ENCODE measurements at places on chromosomes 11 and 22.

DNA sequence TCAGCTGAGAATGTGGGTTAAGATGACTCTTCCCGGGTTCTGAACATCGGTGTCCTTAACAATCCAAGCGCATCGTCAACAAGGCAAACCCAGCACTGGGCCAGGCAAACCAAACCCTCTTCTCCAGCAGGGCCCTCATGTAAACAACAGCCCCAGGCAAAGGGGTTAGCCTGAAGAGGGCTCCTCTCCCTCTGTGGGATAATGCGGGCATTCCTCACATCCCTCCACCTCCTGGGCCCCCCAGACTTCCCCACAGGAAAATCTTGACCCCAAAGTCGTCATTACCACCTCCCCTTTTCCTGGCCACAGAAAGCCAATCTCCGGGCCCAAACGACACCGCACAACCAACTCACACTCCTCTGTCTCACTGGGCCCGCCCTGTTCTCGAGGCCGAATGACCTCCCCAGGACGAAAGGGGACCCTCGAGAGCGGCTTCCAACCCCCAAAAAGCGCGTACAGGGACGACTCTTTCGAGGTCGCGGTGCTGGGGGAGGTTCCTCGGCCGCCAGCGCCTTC, 566 bp downstream of the DDB1 start:
- no peak for DNase-seq

- DNase-seq = no peak
Measured at GRCh38 chr11:86999859-87000753, 37.6 kb upstream of the TMEM135 start.

DNA sequence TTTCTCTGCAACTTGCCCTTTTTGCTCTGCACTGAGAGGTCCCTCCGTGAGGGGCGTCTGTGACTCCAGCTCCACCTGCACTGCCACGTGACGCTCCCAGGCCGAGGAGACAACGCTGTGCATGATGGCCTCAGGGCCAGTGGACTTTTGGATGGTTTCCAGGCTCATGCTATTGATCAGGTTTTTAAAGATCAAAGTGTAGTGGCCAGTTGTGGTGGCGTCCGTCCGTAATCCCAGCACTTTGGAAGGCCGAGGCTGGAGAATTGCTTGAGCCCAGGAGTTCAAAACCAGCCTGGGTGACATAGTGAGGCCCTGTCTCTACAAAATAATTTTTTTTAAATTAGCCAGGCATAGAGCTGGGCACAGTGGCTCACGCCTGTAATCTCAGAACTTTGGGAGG, 16.1 kb downstream of the RPL3 start:
- no peak for DNase-seq

DNA sequence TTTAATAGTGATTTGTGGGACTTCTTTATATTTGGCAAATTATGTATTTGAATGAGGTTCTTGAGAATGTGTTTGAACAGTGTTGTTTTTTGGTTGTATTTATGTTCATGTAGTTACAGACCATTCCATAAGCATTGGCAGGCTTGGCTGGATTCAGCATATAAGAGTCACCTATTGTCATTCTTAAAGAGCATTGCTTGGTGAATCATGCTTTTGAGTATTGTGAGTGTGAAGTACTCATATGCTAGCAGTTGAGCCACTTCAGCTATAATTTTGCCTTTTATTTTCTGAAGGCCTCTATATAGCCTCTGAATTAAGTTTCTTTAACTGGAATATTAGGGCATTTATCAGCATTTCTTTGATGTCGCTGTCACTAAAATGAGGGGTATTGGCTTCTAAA, 110.0 kb upstream of the GAL start:
- DNase-seq = no peak

GRCh38 chr11:2348986-2349385, 28.1 kb upstream of the CD81 start:
- no peak for DNase-seq

Data from activated CD4-positive, CD25-positive, alpha-beta regulatory T cell (primary cell).